ENCODE measurements at places on chromosomes 16 and 17.
A peak's percentile ranks its signal among the peaks of the same experiment; 100 is the strongest.

DNA sequence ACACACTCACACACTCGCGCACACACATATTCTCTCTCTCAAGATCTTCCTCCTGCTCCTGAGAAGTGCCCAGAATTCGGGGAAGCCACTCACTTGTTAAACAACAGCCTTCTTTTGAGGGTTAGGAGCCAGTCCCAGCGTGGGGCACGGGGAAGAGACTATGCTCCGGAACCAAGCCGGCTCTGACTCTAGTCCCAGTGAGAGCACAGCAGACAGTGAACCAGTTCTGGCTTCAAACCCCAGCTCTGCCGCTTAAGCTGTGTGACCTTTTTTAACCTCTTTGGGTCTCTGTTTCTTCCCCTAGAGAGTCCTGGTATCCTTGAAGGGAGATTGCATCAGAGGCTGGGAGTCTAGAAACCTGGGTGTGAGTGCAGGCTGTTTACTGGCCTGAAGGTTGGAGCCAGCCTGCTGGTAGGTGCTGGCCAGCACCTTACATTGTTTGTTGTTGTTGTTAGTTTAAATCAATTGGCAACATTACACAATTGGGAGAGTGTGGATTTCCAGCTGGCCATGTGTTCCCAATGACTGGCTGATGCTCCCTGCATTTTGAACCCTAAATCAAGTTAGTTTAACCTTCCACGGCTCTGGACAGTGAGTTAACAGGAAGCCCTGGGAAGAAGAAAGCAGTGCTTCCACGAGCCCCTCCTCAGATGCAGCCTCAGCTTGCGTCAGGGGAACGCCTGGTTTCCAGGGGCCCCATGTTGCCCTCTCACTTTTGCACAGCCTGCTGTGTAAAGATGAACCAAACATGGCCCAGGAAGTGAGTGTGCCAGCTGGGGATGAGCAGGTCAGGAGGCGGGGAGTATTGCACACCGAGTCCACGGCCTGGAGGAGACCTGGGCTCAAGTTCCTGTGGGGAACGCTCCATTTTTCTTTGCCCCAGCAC lies 71.5 kb downstream of the GAS7 start:
- DNase-seq = no peak

DNA sequence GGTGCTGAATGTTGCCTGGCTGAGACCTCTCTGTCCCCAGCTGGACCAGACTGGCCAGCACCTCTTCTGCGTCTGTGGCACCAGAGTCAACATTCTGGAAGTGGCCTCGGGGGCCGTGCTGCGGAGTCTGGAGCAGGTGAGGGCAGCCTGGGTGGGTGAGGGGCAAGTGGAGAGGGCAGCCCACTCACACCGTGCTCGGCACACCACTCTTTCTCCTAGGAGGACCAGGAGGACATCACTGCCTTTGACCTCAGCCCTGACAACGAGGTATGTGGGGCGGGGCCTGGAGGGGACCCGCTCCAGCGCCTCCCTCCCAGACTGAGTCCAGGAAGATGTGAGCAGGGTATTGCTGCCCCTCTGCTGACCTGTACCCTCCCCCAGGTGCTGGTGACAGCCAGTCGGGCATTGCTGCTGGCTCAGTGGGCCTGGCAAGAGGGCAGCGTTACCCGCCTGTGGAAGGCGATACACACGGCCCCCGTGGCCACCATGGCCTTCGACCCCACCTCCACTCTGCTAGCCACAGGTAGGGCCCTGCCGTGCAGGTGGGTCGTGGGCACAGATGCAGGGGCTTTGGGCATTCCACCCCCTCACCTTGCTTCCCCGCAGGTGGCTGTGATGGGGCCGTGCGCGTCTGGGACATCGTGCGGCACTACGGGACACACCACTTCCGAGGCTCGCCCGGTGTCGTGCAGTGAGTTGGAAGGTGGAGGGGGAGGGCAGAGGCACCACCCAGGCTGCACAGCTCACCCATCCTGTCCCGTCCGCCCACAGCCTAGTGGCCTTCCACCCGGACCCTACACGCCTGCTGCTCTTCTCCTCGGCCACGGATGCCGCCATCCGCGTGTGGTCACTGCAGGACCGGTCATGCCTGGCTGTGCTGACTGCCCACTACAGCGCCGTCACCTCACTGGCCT lies 2.6 kb downstream of the TBL3 start:
- DNase-seq = no peak

DNA sequence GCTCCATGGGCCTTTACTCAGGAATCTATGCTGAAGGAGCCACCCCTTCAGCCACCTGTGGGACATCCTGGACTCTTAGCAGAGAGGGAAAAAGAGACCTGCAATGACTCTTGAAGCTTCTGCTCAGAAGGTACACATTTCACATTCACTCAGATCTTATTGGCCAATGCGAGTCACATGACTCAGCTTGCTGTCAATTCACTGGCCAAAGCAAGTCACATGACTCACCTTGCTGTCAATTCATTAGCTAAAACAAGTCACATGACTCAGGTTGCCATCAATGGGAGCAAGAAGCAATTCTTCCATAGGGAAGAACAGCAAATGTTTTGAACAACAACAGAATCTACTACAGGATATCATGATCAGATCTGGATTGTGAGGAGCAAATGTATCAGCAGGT lies 233.4 kb downstream of the SHISA9 start:
- DNase-seq = no peak

GRCh38 chr16:79628501-79628975 lies 28.0 kb upstream of the MAF start:
- peak; percentile 22 for DNase-seq

DNA sequence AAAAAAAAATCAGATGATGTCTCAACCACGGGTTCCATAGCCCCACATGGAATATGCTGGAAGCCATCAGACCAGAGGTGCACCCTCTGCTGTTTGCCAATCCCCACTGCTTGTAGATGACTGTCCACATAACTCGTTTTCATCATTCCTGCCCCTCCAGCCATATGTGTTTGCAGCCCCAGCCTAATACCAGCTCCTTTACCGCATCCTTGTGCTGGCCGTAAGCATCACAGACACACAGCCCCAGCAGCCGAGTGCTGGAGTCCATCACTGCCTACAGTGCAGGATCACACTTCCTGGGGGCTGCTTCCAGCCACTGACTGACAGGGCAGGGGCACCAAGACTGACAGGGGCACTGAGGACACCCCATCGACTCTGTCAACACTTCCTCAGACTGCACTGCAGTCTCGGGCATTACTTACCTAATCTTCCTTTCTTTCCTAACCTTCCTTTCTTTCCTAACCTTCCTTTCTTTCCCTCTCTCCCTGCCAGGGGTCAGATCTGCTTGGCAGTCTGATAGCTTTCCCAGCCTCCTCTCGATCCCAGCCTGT lies 5.0 kb downstream of the RCVRN start:
- no peak for DNase-seq

- DNase-seq = no peak
Measured at GRCh38 chr16:54318941-54319340, 32.4 kb upstream of the IRX3 start.

- no peak for DNase-seq
Measured at GRCh38 chr17:44065668-44066203, 735 bp downstream of the LSM12 start.

DNA sequence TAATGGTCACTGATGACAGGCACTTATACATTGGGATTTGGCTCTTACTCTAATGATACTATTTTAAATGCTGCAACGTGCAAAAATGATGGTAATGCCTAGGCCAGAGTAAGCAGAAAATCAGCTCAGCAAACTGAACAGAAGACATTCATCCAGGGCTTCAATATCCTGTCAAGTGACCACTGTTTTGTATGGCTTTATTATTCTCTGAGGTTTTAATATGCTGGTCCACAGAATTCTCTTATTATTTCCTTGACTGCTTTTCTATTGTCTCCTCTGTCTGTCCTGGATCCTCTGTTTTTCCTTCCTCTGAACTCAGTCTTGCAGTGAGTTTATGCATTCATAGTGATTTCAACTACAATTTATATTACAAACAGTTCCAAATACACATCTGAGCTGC lies 90.8 kb upstream of the PMFBP1 start:
- DNase-seq = no peak

DNA sequence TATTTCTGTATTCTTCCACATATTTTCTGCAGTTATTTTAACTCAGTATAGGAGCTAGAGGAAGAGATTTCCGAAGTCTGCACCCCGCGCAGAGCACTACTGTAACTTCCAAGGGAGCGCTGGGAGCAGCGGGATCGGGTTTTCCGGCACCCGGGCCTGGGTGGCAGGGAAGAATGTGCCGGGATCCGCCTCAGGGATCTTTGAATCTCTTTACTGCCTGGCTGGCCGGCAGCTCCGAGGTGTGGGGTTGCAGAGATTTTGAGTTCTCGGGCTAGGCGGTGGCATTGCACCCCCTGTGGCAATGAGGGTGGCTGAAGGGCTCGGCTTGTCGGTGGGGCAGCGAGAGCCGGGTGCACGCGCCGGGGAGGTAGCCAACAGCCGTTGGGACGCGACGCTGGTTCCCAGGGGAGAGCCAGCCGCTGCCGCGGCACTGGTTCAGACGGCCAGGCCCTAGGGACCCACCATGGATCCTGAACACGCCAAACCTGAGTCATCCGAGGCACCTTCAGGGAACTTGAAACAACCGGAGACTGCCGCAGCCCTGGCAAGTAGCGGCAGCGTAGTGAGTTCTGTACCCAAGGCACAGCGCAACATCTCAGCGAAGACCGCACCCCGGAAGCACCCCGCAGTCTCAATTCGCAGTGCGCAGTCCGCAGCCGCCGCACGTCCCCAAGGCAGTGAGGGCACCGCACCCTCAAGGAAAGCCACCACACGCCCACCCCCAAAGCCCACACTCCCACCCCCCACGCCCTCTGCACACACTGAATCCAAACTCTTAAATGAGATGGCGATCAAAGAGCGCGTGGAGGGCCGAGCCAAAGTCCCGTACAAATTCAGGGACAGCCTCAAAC lies at the start of gene CMTM1:
Gene CMTM1 (plus strand): TSS at position 389 of the 851 bp plus-strand sequence. CDS start 75 bp downstream, at position 464.
- DNase-seq = no peak

GRCh38 chr17:40321961-40322357 lies 13.0 kb downstream of the RARA start:
- DNase-seq = no peak

- no peak for DNase-seq
Measured at GRCh38 chr16:45454-45853, 8.0 kb downstream of the POLR3K start.

- DNase-seq = no peak
Measured at GRCh38 chr17:14061666-14062560, 7.4 kb upstream of the COX10 start.

DNA sequence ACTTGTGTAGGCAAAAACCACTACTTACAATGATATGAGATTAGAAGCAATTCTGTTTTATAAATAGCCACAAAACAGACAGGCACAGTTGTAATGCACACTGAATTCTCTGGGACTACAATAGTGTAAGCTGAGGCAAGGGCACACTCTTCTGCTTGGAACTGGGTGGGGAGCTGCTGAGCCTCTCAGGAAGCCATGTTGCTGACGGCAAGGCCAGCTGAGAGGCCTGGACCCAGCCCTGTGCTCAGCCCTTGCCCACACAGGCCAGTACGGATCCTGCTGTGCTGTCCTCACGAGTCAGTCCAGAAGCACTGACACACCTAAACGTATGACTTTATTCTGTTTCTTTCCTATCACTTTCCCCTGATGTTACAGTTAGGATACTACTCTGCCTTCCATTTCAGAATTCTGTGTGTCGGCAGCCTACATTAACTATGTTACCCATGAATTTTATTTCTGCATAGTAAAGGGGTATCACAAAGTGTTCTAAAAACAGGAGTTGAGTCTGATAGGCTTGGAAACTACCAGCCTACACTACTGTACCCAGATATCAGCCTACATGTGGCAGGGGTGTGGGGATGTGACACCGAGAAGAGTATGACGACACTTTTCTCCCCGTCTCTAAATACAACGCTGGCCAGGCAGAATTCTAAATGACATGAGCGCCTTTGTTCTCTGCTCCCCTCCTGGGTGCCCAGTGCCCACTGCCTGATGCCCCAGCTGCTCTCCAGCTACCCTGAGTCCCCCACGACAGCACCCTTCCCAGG lies 41.1 kb upstream of the FAAP100 start:
- DNase-seq = no peak

DNA sequence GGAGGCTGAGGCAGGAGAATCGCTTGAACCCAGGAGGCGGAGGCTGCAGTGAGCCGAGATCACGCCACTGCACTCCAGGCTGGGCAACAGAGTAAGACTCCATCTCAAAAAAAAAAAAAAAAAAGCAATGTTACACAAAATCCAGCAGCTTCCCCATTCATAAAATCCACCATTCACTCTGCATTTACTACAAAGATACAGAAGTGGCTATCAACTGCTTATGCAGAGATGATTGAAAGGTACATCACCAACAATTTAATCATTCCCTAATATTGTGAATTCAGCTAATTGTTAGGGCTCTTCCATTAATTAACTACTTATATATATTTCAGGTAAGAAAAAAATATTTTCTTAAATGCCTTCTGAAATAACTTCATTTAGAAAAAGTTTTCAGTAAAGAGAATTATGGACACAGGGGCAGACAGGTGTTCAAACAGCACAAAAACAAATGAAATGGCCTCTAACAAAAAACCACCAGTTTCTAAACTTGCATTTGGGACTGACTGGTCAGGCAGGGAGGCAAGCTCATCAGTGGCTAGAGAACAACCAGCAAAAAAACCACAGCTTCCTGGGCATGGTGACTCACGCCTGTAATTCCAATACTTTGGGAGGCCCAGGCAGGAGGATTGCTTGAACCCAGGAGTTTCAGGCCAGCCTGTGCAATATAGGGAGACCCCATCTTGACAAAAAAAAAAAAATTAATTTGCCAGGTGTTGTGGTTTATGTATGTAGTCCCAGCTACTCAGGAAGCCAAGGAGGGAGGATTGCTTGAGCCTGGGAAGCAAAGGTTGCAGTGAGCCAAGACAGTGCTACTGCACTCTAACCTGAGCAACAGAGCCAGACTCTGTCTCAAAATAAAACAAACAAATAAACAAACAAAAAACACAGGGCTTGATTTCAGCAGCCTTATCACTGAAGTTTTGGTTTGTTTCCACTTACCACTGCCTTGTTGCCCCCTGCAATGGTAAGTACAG lies 26.3 kb downstream of the ERN1 start:
- no peak for DNase-seq

GRCh38 chr17:29109477-29110371 lies 66.8 kb downstream of the PIPOX start:
- no peak for DNase-seq

DNA sequence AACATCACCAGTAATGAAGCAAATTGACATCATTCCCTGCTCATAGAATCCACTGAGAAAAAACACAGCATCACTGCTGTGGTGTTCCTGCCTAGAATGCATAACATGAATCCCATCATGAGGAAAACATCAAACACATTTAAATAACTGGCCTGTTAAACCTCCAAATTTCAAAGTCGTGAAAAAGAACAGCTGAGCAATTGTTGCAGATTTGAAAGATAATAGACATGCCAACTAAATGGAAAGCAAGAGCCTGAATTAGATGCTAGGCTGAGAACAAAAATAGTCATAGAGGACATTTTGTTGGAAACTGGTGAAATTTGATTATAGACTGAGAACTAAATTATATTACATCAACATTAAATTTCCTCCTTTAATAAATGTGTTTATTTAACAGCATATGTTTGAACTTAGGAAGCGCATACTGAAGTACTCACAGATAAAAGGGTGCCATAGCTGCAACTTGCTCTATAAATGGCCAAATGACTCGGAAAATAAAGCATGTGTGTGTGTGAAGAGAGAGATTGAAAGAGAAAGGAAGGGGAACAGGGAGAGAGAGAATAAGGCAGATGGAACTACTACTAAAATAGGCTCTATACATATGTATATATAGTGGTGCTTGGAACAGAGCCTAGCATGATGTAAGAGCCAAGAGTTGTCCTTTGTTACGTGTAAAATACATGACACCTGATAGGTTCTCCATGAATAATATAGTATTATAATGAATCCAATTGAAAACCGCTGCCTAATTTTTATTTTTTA lies 305.0 kb upstream of the MON1B start:
- no peak for DNase-seq

- DNase-seq = no peak
Measured at GRCh38 chr16:85170066-85170491, 57.8 kb upstream of the CIBAR2 start.

GRCh38 chr17:73404246-73404645 lies 92.4 kb upstream of the CDC42EP4 start:
- no peak for DNase-seq

Measured in activated T-helper 1 cell treated with Interleukin-2 at 50 U/mL for 16 hours (primary cell).